ENCODE measurements at places on chromosomes 16 and 17. TPM values are rescaled to one million over a fixed set of nuclear protein-coding genes. Genes with fewer than 3 reads are reported as not detected.

DNA sequence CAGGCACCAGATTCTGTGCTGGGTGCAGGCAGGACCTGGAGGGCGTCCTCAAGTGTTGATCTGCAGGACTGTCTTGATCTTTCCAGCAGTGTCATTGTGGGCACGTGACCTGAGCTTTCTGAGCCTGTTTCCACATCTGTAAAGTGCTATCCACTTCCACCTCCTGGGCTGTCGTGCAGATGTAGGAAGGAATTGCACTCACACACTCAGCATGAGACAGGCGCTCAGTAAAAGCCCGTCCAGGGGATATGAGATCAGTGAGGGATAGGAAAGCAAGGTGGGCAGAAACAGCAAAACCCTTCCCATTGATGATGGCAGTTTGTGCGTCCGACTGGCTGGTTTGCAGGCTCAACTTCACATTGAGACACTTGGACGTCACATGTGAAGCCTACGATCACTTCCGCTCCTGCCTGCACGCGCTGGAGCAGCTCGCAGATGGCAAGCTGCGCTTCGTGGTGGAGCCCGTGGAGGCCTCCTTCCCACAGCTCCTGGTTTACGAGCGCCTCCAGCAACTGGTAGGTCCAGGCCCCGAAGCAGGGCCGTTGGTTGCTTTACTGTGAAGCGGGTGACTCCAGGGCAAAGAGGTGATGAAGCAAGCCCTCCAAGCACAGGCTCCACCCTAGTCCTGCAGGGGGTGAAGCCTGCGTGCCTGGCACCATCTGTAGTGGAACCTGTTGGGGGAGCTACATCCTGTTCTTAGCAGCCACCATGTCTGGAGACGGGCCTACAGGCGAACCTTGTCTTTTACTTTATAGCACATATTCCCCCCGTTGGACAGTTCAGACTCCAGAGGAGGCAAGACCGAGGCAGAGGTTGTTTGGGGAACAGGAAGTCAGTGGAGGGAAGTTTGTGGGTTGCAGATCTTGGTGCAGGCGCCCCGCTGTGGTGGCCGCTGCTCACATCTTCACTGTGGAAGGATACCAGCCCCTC is 23.0 kb downstream of the METTL22 start:
- H3K27me3 ChIP-seq = no peaks in the 10 kb centered on the region
- DNase-seq = no peak
- H3K4me3 ChIP-seq = no peak overlapping the region

DNA sequence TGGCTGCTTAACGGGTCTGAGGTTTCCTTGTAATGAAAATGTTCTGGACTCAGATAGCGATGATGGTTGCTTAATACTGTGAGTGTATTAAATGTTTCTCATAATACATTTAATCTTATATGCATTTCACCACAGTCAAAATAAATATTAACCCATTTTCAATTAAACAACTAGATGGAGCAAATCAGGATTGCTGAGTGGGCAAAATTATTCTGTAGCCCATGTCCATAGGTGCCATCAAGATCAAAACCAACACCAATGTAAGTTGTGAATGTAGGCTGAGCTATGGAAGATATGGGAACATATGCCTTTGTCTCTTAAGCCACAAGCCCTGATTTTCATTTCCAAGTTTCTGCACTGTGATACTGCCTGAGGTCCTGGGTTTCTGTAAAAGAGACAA is 572.6 kb upstream of the EEF2KMT start:
- DNase-seq = no peak
- H3K4me3 ChIP-seq = no peak overlapping the region
- H3K27me3 ChIP-seq = no peaks in the 10 kb centered on the region
- no peak overlapping the region for H3K27ac ChIP-seq
- H3K36me3 ChIP-seq = no peaks in the 10 kb centered on the region

DNA sequence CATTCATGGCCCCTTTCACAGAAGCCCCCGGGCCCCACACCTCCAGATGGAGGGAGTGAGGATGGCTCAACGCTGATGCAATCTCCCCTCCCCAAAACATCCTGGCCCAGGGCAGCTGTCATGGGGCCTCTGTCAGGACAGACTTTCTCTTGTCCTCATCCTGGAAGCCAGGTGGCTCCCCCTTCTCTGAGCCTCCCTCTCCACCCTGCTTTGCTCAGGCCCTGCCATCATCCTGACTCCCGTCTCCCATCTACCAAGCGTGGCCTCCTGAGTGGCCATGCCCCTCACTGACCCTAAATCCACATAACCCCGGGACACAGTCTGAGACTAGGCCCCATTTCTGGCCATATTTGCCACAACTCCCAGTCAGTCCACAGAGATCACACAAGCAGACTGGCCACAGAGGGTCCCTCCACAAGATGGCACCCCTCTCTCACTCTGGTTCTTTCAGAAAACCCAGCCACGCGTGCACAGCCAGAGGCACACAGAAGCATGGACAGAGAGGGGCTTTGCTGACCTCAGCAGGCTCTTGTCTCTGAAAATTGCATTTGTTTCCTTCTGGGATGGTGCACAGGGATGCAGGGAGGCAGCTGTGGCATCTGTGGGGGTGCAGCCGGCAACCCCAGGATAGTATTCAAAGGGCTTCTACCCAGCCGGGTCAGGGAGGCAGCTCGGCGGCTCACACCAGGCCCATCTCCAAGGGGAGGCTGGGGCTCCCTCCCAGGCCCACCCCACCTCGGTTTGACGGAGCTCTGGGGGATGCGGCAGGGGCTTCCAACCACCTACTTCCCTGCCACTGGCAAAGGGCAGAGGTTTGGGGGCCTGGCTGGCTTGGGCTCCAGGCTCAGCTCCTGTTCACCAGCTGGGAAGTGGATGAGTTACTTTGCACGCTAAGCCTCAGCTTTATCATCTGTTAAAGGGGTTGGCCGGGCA is 16.9 kb downstream of the DOC2B start:
- no peaks in the 10 kb centered on the region for H3K27me3 ChIP-seq
- no peaks in the 10 kb centered on the region for H3K36me3 ChIP-seq
- DNase-seq = peak; percentile 66
- no peaks in the 10 kb centered on the region for H3K4me1 ChIP-seq
- no peak overlapping the region for H3K27ac ChIP-seq
- H3K4me3 ChIP-seq = no peak overlapping the region

- no peak overlapping the region for H3K27ac ChIP-seq
- no peak for DNase-seq
- no peaks in the 10 kb centered on the region for H3K36me3 ChIP-seq
Measured at GRCh38 chr16:15466131-15466530, 31.7 kb downstream of the BMERB1 start.

- H3K4me1 ChIP-seq = peaks cover 13% of the 10 kb centered on the region
- no peak overlapping the region for H3K27ac ChIP-seq
- no peak for DNase-seq
- H3K4me3 ChIP-seq = no peak overlapping the region
- H3K36me3 ChIP-seq = no peaks in the 10 kb centered on the region
- peaks cover 19% of the 10 kb centered on the region for H3K27me3 ChIP-seq
Measured at GRCh38 chr17:72588961-72589360, 468.1 kb downstream of the SOX9 start.

DNA sequence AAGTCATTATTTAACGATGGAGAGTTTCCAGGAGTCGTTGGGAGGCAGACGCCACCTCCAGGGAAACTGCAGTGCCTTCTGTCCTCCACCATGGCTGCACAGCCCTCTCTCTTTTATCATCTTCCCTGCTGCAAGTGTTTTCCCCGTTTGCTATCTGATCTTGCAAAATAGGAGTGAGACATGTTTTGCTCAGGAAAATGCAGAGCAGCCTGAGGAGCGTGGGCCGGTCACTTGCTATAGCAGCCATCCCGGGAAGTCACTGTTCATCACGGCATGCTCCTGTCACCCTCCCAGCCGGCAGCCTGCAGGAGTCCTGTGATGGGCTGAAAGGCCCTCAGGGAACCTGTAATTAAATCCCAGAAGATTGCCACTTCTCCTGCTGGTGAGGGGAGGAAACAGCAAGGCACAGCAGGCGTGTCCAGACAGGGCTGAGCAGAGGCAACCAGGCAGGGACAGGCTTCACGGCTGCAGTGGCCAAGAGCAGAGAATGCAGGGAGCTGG is 143.1 kb downstream of the GSG1L start:
- H3K27me3 ChIP-seq = no peaks in the 10 kb centered on the region
- peaks cover 2% of the 10 kb centered on the region for H3K4me1 ChIP-seq
- no peak overlapping the region for H3K4me3 ChIP-seq
- peak; percentile 62 for DNase-seq
- H3K27ac ChIP-seq = no peak overlapping the region

DNA sequence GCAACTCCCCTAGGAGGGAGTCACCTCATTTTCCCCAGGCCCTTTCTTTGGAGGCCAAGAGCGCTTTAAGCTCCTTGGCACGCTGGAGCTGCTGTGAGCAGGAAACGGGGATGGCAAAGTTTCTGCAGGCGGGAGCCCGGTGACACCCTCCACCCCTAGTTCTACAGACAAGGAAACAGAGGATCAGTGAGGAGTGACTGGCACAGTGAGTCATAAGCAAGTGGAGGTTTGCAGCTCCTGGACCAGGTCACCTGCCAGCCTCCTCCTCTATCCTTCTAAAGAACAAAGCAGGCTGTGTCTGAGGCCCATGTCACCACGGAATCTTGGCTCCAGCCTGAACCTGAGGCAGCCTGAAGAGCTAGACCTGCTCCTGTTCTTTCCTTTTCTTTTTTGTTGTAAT is 141.9 kb downstream of the TMEM132E start:
- no peaks in the 10 kb centered on the region for H3K36me3 ChIP-seq
- no peaks in the 10 kb centered on the region for H3K4me1 ChIP-seq
- DNase-seq = no peak
- H3K27ac ChIP-seq = no peak overlapping the region
- H3K27me3 ChIP-seq = no peaks in the 10 kb centered on the region

GRCh38 chr16:78494674-78495073 is 395.2 kb downstream of the WWOX start:
- no peak overlapping the region for H3K4me3 ChIP-seq
- no peak for DNase-seq
- no peaks in the 10 kb centered on the region for H3K36me3 ChIP-seq
- no peaks in the 10 kb centered on the region for H3K27me3 ChIP-seq

GRCh38 chr16:74315059-74315458 is 18.4 kb downstream of the PSMD7 start:
- no peak overlapping the region for H3K27ac ChIP-seq
- DNase-seq = no peak
- H3K4me3 ChIP-seq = no peak overlapping the region
- no peaks in the 10 kb centered on the region for H3K4me1 ChIP-seq
- no peaks in the 10 kb centered on the region for H3K36me3 ChIP-seq
- H3K27me3 ChIP-seq = no peaks in the 10 kb centered on the region

- peaks cover 64% of the 10 kb centered on the region for H3K4me1 ChIP-seq
- no peak for DNase-seq
- no peak overlapping the region for H3K4me3 ChIP-seq
- no peak overlapping the region for H3K27ac ChIP-seq
- H3K36me3 ChIP-seq = no peaks in the 10 kb centered on the region
- H3K27me3 ChIP-seq = peaks cover 4% of the 10 kb centered on the region
Measured at GRCh38 chr16:75580-76501, 2.2 kb upstream of the MPG start.

- H3K27me3 ChIP-seq = no peaks in the 10 kb centered on the region
- DNase-seq = no peak
Measured at GRCh38 chr16:85662482-85662812, 26.3 kb downstream of the GINS2 start.

DNA sequence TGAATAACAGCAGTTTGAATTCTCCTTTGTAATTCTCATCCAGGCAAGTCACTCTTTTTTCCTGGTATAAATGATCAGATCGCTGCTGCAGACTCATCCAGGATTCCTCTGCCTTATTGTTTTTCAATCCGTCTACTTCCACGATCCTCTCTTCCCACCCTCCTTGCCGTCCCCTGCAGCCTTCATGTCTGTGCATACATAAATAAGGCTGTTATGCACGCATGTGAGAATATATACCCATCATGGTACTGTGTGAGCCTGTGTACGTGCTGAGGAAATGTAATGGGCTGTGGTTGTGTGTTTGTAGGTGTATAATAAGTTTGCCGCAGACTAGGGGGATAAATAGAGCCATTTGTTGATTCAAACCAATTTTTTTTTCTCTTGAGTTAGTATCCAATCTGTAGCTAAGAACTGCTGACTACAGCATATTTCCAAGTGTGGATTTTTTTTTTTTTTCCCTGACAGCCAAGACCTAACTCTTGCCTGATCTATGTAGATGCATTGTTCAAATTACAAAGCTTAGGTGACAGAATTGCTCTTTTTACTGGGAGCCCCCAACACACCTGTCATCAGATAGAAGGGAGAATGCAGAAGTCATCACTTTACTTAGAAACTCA is 62.2 kb downstream of the RBFOX1 start:
- no peaks in the 10 kb centered on the region for H3K27me3 ChIP-seq
- no peaks in the 10 kb centered on the region for H3K4me1 ChIP-seq
- no peak overlapping the region for H3K4me3 ChIP-seq
- H3K27ac ChIP-seq = no peak overlapping the region
- DNase-seq = no peak
- H3K36me3 ChIP-seq = no peaks in the 10 kb centered on the region

DNA sequence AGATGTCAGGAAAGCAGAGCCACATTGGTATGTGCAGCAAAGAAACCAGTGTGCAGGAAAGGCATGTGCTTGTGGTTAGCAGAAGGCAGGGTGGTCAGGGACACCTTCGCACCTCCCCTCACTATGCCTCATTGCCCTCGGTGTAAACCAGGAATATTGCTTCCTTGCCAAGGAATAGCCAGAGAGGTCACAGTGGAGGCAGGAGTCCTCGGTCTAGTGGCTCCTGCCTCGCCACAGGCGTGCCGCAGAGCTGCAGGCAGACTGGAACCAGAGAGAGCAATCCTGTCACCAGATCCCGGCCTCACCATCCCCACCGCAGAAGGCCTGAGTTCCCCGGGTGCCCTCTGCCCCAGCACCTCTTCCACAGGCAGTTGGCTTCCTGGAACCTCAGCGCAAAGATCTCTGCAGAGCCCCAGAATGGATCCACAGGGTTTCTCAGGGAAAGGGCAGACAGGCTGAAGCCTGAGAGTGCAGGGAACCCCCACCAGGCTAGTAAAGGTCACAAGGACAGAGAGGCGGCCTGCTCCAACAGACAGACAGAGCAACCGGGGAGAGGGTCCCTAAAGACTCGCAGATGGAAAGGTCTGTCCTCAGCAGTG is 21.6 kb downstream of the CCDC182 start:
- H3K36me3 ChIP-seq = no peaks in the 10 kb centered on the region
- no peak overlapping the region for H3K27ac ChIP-seq
- no peaks in the 10 kb centered on the region for H3K27me3 ChIP-seq

The ADGRG1 gene
- 1.3 TPM for total RNA-seq

The TEN1 gene
- 15.9 TPM for total RNA-seq

The PPP1R1B gene
- total RNA-seq = 10.7 TPM

The TMEM235 gene
- not detected for total RNA-seq

The TMEM92 gene
- 12.2 TPM for total RNA-seq

The CES1 gene
- 0.52 TPM for total RNA-seq

All from H1 (cell line).